ENCODE measurements at places on chromosomes 13 and 19. TPM values are rescaled to one million over a fixed set of nuclear protein-coding genes. Genes with fewer than 3 reads are reported as not detected.

- H3K27me3 ChIP-seq = no peaks in the 10 kb centered on the region
- no peak for DNase-seq
- H3K4me1 ChIP-seq = peaks cover 7% of the 10 kb centered on the region
- H3K4me3 ChIP-seq = no peak overlapping the region
- H3K27ac ChIP-seq = no peak overlapping the region
Observed at GRCh38 chr19:39299404-39299803, 3.2 kb downstream of the IFNL1 start.

DNA sequence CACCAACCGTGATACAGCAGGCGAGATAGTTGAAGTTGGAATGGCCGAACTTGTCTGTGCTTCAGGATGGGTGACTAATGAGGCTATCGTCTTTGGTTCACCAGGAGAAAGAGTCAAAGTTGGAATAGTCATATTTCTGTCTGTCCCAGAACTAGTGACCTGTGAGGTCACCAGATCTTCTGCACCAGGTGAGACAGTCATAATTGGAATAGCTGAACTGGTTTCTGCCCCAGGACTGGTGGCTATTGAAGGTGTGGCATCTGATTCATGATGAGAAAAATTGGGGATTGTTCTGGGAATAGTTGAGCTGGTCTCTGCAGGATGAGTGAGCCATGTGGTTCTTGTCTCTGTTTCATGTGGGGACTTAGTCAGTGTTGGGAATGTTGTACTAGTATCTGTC lies 71.6 kb downstream of the MUC16 start:
- H3K4me1 ChIP-seq = no peaks in the 10 kb centered on the region
- H3K27ac ChIP-seq = no peak overlapping the region

GRCh38 chr13:34667286-34668218 lies 274.5 kb upstream of the NBEA start:
- H3K27ac ChIP-seq = no peak overlapping the region
- no peak for DNase-seq
- no peaks in the 10 kb centered on the region for H3K4me1 ChIP-seq
- H3K36me3 ChIP-seq = no peaks in the 10 kb centered on the region

The TSKS gene
- not detected for polyA plus RNA-seq

The FAM216B gene
- polyA plus RNA-seq = not detected

DNA sequence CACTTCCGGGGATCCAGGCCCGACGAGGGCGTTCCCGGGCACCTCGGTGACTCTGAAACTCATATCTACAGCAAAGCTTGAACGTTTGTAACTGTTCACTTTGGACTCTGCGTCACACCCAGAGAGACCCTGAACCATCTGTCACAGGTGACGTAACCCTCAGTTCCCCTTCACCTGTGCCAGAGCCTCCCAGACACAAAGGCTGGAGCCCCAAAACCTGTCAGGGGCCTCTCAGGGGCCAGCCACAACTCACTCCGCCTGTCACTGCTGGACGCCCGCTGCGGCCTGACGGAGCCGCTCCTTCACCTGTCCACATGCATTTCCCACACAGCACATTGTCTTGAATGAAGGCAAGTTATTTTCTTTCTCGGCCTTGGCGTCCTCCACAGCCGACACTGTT lies 8.0 kb downstream of the RASA3 start:
- no peak overlapping the region for H3K4me3 ChIP-seq
- DNase-seq = no peak
- no peak overlapping the region for H3K27ac ChIP-seq
- no peaks in the 10 kb centered on the region for H3K36me3 ChIP-seq
- no peaks in the 10 kb centered on the region for H3K27me3 ChIP-seq

GRCh38 chr13:43387880-43388279 lies 364.5 kb downstream of the DNAJC15 start:
- no peaks in the 10 kb centered on the region for H3K36me3 ChIP-seq
- H3K4me3 ChIP-seq = no peak overlapping the region
